ENCODE measurements at places on chromosomes 16 and 17. TPM values are rescaled to one million over a fixed set of nuclear protein-coding genes. Genes with fewer than 3 reads are reported as not detected.

GNAO1 gene
- 2.1 TPM for total RNA-seq

ZNRF1 gene
- 24.4 TPM for total RNA-seq

ACAP1 gene
- total RNA-seq: 2.9 TPM

CDK5R1 gene
- 3.4 TPM for total RNA-seq

All from adrenal gland (tissue), 19 donors.